ENCODE measurements at places on chromosomes 6 and 20. TPM values are rescaled to one million over a fixed set of nuclear protein-coding genes. Genes with fewer than 3 reads are reported as not detected.
A peak's percentile ranks its signal among the peaks of the same experiment; 100 is the strongest.

DNA sequence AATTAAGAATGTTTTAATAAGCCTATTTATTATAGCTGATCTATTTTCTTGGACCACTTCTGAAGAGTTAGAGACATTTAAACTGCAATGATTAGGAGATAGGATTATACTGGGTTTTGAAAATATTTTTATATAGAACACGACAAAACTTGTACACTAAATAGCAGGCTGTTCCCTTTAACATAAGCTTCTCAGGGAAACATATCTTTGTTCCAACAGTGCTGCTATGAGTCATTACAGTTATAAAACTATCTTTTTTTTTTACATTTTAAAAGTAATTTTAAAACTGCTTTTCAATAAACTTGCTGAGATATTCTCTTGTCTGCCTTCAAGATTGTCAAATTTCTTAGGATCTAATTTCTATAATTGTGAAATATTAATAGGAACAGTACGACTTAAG is 389.1 kb downstream of the ARHGAP18 start:
- H3K4me1 ChIP-seq = peaks cover 15% of the 10 kb centered on the region
- no peak for DNase-seq
- no peaks in the 10 kb centered on the region for H3K36me3 ChIP-seq
- no peak overlapping the region for H3K27ac ChIP-seq

DNA sequence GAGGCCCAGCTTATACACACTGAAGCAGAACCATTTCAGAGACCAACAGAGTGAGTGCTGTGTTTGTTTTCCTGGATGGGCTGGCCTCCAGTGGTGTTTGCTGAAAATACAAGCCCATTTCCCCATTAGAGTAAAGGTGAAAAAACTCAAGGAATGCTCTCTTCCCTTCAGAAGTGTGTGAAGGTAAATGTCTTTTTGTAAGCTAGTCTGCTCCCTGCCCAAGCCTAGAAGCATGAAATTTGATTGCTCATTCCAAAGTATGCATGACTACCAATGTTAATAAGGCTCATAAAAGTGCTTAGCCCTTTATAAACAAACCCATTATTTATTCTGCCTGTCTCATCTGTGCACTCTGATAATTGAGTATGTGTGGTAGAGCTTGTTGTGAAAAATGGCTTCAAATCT is 59.1 kb downstream of the ADGRF1 start:
- peaks cover under 1% of the 10 kb centered on the region for H3K27me3 ChIP-seq
- DNase-seq = no peak
- H3K4me1 ChIP-seq = no peaks in the 10 kb centered on the region
- H3K36me3 ChIP-seq = no peaks in the 10 kb centered on the region
- no peak overlapping the region for H3K4me3 ChIP-seq

GRCh38 chr6:24396824-24397223 is 5.9 kb upstream of the MRS2 start:
- H3K36me3 ChIP-seq = no peaks in the 10 kb centered on the region
- H3K27ac ChIP-seq = no peak overlapping the region
- no peaks in the 10 kb centered on the region for H3K27me3 ChIP-seq
- peaks cover 5% of the 10 kb centered on the region for H3K4me1 ChIP-seq
- no peak overlapping the region for H3K4me3 ChIP-seq
- no peak for DNase-seq

GRCh38 chr6:105482921-105483320 is 80.0 kb upstream of the PREP start:
- H3K27ac ChIP-seq = no peak overlapping the region
- H3K4me3 ChIP-seq = no peak overlapping the region
- no peaks in the 10 kb centered on the region for H3K36me3 ChIP-seq
- no peak for DNase-seq
- H3K27me3 ChIP-seq = no peaks in the 10 kb centered on the region

GRCh38 chr6:146851837-146852236 is 253.1 kb downstream of the ADGB start:
- no peak overlapping the region for H3K27ac ChIP-seq
- no peaks in the 10 kb centered on the region for H3K27me3 ChIP-seq
- no peak overlapping the region for H3K4me3 ChIP-seq

GRCh38 chr6:154386848-154387717 is 30.5 kb upstream of the IPCEF1 start:
- H3K4me1 ChIP-seq = no peaks in the 10 kb centered on the region
- peak; percentile 37 for DNase-seq
- no peaks in the 10 kb centered on the region for H3K27me3 ChIP-seq
- no peaks in the 10 kb centered on the region for H3K36me3 ChIP-seq

Gene LTA
- total RNA-seq = not detected

Gene EPHA7
- 10.7 TPM for total RNA-seq

Gene DDO
- total RNA-seq = not detected

Gene SLPI
- not detected for total RNA-seq

Data from A673 (cell line).